ENCODE measurements at places on chromosomes 11 and 22.

GRCh38 chr11:46001448-46001914, 79.0 kb downstream of the LARGE2 start:
- no peak for DNase-seq

- DNase-seq, result no peak
These were observed 40.2 kb downstream of the SCGB1A1 start for GRCh38 chr11:62459080-62459479.

DNA sequence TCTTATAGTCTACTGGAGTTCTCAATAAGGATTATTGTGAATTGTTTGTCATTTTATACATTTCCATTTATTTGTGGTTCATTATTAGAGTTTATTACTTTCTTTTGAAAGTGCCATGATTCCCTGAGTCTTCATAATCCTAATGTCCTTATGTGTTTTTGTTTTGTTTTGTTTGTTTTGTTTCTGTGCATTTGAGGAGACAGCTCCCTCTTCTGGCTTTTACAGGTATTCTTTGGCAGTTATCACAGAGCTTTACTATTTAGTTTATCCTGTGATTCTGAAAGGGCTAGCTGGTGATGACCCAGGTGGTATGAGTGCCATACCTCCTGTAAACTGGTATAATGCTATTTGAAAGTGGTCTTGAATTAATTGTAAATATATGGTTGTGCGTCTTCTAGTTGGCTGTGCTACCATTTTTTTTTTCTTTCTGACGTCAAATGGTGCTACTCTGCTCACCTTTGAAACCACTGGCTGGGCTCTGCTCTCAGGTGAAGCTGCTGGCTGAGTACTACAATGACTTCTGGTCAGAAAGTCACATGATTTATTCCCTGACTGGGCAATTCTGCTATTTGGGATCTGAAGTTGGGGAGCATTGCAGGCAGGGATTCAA, 751.2 kb downstream of the JRKL start:
- peak; percentile 4 for DNase-seq

DNA sequence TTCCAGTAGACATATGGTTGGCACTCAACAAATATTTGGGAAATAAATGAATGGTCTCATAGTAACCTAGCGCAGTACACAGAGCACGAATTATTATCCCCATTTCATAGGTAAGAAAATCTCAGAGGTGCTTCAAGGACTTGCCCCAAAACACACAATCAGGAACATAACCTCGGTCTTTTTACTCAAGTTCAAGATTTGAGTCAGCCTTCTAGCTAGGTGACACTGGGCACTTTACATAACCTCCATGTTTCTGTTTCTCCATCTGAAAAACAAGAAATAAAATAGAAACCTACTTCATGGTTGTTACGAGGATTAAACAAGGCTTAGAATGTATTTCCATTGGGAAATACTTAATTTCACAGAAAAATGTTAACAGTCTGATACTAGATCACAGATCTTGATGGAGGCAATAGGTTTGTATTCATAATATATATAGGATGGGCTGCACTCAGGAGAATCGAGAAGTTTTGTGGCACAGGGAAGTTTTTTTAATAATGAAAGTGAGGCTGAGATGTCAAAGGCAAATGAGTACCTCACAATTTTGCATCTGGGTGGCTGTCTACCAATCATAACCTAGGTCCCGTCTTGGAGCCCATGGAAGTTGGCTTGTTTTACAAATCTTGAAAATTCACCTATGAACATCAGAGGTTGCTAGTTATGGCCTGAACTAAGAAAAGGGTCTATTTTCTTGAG, 147.4 kb upstream of the ZC3H12C start:
- DNase-seq, result peak; percentile 43

GRCh38 chr11:61567286-61568061, 13.4 kb downstream of the SYT7 start:
- DNase-seq, result peak; percentile 89
